ENCODE measurements at places on chromosomes 13 and 19.
A peak's percentile ranks its signal among the peaks of the same experiment; 100 is the strongest.

DNA sequence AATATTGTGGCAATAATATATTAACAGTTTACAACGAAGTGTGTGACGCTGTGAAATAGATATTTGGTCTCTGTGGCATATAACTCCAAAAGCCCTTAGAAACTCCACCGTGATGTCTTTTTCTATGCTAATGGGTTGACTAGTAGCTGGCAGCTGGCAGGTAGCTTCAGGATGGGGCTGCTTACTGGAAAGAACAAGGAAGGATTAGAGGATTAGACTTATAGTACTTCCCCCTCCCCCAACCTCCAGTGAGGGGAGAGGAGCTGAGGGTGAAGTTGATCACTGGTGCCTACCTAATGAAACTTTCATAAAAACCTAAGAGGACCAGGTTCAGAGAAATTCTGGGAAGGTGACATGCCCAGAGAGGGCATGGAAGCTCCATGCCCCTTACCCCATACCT lies 9.8 kb downstream of the ZNF229 start:
- no peak for DNase-seq

DNA sequence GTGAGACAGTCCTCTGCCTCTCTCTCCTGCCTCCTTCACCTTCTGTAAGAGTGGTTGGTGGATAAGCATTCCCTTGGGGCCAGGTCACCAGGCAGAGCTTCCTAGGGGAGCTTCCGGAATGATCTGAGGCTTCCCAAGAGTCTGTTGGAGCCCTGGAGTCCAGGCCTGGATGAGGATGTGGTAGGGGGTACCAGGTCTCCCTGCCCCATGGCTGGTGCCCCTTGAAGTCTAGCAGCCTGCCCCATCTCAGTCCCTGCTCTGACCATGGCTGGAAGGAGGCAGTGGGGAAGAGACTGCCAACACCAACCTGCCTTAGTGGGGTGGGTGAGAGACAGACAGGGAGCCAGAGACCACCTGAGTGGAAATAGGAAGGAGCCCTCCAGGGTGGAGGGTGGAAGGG lies 1316.9 kb downstream of the UQCRFS1 start:
- DNase-seq = no peak

DNA sequence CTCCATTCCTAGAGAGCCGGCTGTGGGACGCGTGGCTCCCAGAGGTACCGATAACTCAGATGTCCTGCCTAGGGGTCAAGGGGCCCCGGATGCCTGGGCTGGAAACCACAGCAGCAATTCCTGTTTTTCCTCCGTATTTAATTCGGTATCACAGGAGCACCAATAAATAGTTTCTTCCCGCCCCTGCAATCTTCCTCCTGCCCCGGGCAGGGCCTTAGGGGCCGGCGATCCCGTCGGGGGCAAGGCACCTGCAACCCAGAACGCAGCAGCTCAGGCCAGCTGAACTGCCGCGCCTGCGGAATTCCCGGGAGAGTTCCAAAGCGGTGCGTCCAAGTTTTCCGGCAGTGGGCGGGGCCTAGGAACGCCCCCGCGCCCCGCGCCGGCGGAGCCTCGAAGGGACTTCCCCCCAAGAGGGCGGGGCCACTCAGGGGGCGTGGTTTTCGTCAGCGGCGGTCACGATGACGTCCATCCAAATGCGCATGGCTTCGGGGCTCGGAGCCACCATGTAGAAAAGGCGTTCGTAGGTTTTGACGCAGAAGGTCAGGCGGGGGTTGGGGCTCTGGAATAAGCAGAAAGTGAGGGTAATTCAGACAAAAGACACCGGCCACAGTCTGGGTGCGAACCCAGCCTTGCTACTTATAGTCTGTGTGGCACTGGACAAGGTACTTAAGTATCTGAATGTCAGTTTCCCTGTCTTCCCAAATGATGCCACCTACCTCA lies 9.7 kb upstream of the LYPD3 start:
- peak; percentile 73 for DNase-seq

- no peak for DNase-seq
These were observed 298.2 kb downstream of the DCLK1 start for GRCh38 chr13:35833031-35833430.

- DNase-seq = no peak
These were observed 122.8 kb downstream of the CRYL1 start for GRCh38 chr13:20402881-20403280.

DNA sequence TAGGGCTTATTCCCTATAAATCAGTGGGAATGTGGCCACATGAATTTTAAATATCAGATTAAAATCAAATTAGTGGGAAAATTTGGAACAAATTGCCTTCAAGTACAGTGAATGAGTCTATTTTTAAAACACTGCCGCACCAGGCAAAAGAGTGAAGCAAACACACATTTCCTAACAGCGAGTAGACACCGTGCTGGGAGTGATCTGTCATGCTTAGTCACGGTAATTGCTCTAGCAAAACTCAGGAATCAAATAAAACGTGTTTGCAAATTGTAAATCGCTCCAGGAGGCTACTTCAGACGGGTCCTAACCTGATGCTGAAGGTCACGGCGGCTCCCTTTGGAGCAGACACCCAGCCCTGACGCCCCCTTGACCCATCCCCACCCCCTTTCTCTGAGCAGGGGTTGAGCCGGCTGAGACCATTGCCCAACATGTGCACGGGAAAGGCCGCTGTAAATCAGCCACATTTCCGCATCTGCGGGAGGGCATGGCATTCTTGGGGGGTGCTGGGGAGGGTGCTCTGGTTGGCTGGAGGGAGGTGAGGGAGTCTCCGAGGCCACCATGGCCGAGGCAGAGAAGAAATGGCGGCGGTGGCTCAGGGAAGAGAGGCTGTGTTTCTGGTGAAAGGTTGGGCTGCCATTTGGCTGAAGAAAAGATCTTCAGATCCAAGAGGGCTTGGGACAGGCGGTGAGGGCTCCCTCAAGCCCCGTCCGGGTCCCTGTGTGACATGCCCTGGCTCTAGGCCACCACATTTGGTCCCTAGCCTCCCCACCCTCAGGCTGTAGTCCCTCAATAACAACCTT lies 8.9 kb downstream of the CEBPA start:
- DNase-seq = no peak

DNA sequence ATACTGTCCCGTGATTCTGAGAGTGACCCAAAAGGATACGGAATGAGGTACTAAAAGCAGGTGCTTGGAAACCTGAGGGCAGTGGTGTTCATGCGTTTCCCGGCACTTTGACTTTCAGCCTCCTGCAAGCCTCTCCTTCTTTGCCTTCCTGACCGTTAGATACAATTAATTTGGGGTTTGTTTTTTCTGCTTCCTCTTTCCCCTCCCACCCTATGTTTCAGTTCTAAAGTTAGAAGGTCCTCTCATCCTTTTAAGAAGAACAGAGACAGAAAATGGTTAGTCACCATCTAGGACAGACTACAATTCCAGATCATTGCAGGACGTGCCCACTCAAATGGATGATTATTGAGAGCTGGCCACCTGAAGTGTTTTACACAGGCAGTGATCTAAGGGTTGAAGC lies 1.8 kb upstream of the LILRB4 start:
- no peak for DNase-seq

DNA sequence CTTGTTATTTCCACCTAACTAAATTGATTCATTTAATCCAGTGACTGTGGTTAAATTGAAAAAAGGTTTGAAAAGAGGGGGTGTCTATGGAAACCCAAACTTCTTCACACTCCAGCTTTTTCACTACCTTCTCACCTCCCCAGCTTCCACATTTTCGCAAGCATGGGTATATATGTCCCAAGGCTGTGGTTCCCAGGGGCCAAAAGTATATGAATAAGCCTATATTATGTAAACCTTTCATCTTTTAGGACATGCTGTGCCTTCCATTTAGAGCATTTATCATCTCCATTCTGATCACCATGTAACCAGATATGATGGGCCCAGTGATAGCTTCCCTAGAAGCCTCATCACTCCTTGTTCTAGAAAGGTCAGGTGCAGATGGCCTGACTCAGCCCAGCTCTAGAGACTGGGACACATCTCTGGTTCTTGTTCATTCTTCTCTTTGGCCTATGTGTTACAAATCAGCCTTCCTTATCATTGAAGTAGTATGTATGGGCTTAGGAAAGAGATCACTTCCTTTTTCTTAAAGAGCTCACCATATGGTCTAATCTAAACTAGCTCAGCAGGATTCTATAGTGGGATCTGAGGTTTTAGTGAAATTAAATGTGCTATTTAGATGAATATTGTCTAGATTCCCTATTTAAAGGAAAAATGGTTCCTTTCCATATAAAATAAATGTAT lies 19.5 kb upstream of the ARL11 start:
- DNase-seq = no peak

DNA sequence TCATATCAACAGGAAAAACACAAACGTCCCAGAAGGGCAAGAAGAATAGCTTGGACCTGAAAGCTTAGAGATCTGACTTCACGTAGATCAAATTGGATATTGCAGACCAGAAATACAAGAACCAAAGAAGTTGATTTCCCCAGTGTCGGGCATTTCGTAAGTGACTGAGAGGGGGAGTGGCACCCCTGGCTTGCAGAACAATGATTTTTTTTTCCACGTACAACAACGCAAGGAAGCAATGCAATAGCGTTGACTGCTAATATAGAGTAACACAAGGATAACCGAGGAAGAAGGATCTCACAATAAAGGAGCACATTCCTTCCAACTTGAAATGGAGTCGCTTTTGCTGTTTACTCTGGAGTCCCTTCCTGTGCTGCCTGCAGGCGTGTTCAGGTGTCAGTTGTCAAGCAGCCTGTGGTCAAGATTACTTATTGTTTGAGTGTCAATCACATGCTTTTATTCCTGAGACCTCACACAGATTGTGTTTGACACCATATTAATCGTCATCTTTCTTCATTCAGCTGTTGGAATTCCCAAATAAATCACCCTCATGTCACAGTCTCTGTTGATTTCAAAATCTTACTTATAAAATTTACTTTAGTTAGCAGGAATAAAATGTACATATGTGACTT lies 139.4 kb downstream of the FREM2 start:
- no peak for DNase-seq

GRCh38 chr13:98658131-98658530 lies 81.2 kb upstream of the STK24 start:
- DNase-seq = no peak

Data from brain pericyte (primary cell).